ENCODE measurements at places on chromosomes 7 and 10. TPM values are rescaled to one million over a fixed set of nuclear protein-coding genes. Genes with fewer than 3 reads are reported as not detected.

DNA sequence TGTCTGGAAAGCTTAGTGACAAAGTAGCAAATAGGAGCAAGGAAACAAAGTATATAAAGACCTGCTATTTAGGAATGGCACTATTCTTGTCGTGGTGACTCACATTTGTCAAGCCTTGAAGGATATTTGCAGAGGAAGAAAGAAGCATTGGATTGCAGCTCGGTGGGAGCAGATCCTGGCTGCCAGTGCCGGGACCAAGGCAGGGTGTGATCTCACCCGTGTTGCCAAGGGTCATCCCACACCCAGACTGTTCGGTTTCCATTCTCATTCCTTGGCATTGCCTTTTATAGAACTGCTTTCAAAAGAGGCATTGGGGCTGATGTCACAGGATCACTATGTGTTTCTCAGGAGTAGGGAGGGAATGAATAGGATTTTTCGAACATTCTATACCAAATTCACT is 176.2 kb downstream of the GALNT17 start:
- DNase-seq: no peak

DNA sequence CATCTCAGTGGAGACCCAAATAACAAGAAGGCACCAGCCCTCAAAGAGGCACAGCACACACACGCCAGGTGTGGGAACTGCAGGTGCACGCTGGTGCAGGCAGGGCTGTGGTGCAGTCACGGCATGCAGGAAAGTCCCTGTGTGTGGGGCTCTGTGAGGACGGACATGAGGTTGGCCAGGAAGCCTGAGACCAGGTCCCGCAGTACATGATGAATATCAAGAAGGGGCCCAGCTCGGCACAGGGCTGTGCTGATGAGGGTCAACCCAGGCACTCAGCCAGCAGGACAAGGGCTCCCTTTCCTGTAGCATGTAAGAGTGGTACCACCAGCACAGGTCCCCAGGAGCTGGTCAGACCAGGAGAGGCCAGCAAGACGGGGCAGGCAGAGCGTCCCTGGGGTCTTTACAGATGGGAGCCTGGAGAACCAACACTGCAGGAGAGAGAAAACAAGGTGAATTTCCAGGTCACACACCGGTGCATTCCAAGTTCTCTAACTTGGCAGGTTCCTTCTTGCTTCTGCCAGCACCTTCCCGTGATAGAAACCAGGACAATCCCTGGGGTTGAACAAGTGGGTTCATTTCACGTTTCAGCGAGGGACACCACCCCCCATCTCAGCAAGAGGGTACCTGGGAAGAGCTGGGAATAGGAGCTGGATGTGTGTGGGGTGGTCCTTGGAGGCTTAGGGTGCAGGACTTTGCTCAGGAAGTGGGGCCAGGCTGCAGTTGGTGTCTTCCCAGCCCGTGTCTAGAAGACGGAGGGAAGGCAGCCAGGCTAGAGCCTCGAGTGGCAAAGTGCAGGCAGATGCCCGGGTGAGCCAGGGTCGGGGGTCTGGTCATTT is 244.8 kb upstream of the TCERG1L start:
- DNase-seq: no peak

GRCh38 chr10:100238429-100238828 is 9.0 kb upstream of the CHUK start:
- DNase-seq: no peak

DNA sequence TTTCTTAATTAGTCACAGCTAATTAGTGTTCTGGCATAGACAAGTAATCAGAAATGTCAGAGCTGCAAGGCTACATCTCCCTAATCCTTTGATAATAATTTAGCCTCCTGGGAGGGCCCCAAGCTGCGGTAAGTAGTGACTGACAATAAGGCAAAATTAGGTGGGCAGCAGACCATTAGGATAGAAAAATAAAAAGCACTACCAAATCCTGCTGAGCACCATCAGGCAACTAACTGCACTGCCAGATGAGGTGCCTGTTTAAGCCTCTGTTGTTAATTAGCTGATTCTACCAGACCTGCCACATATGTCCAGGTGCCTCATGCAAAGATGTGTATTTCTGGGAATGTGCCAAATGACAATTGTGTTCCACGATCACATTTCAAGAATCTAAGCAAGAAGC is 32.5 kb upstream of the FEZF1 start:
- no peak for DNase-seq

DNA sequence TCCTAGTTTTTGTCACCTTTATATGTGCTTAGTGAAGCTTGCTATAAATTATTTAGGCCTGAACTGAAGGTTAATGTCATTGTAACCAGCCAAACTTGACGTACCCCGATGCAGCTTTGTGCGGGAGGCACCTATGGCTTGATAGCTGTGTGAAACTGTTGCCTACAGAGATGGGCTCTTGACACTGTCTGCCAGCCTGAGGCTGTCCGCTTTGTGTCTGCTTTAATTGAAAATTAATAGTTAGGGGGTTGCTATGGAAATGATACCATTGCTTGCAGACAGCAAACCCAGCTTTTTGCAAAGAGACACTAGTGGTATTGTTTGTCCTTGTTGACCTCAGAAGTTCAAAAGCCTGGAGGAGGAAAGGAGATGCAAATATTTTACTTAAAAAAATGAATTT is 2.1 kb upstream of the FOXP2 start:
- DNase-seq: no peak

GRCh38 chr10:63128443-63128842 is 4.7 kb upstream of the NRBF2 start:
- no peak for DNase-seq

DNA sequence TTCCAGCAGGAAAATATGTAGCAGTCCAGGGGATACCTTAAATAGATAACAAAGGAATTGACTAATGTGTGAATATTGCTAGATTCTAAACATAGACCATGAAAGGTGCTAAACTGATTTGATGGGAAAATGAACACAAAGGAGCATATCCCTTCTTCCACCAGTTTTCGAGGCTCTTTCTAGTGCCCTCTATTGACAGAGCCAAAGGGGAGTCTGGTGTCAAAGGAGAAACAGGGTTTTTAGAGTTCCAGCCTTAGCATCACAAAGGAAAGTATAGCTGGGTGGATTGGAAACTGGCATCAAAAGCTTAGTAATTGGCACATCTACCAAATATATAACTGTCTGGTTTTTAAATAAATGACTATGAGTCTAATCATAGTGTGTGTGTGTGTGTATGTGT is 636.8 kb downstream of the ETV1 start:
- no peak for DNase-seq

- no peak for DNase-seq
These were observed 45.9 kb upstream of the PDLIM1 start for GRCh38 chr10:95336702-95337101.

Gene C10orf143
- 3.6 TPM for total RNA-seq

GRCh38 chr7:25858525-25859411 is 293.2 kb upstream of the NFE2L3 start:
- DNase-seq: no peak

Gene COL26A1
- 44.5 TPM for total RNA-seq

- no peak for DNase-seq
These were observed 103.3 kb upstream of the CHST15 start for GRCh38 chr10:124196659-124197058.

GRCh38 chr10:95767884-95768556 is 12.1 kb downstream of the ENTPD1 start:
- no peak for DNase-seq

Gene GSDME
- total RNA-seq: 25.0 TPM

- no peak for DNase-seq
These were observed 88.5 kb upstream of the ATP6V0A4 start for GRCh38 chr7:138886501-138886917.

DNA sequence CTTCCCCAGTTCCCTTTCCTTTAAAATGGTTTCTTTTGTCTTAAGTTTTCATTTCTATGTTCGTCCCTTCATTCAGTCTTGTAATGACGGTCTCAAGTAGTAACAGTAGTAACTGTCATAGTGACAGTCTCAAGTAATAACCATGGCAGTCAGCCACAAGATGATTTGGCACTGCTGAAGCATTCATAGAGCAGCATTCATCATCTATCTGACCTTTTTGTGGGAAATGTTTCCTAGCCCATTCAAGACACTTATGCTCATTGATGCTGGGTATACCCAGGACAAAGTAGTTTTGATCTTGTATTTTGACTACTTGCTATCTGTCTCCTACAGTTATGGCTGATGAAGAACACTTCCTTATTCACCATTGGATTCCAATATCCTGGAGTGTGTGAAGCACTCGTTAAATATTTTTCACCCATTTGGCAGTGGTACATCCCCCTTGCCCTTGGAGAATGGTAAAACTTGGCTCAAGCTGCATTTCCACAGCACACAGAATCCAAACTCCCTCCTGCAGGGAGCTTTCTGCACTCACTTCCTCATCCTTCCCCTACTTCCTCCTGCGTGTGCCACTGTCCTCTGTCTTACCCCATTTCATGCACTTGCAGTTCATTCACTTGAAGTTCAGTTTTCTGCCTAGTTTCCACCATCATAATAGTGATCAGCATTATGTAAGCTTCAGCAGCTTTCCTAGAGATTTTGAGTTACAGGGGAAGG is 19.0 kb downstream of the GIMAP4 start:
- DNase-seq: no peak

Gene BAMBI
- total RNA-seq: 35.4 TPM

DNA sequence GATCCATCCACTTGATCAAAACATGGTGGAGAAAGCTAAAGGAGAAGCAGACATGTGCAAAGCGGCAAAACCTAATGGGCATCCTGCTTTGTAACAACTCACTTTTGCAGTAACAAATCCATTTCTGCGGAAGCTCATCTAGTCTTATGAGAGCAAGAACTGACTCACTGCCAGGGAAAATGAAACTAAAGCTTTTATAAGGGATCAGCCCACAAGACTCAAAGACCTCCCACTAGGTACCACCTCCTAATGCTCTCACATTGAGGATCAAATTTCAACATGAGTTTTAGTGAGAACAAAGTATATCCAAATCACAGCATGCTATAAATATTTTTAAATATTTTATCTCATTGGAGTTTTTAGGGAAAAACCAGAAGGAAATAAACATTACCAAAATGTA is 120.1 kb upstream of the GNAI1 start:
- no peak for DNase-seq

DNA sequence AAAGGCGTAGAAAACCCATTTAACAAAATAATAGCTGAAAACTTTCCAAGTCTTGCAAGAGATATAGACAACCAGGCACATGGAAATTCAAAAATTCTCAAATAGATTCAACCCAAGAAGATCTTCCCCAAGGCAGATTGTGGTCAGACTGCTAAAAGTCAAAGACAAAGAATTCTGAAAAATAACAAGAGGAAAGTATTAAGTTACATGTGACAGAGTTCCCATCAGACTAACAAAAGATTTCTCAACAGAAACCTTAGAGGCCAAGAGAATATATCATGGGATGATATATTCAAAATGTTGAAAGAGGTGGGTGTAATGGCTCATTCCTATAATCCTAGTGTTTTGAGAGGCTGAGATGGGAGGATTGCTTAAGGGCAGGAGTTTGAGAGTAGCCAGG is 59.8 kb downstream of the TMEM178B start:
- DNase-seq: no peak

GRCh38 chr10:17453373-17454091 is 863 bp downstream of the ST8SIA6 start:
- DNase-seq: peak; percentile 41

DNA sequence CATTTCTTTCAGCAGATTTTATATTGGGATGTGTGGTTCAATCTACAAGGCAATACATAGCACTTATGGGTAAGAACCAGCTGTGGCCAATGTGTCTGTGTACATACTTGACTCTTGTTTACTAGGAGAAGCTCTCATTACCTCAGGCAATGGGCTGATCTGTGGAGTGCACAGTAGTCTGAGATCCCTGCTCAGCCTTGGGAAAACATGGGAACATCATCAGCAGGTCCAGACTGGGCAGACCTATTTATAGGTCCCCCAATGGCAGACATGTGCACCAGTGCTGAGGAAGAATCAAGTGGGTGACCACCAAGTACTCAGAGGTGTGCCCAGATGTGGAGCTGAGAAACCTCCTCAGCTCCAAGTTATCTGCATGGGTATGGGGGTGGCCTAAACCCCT is 349.7 kb downstream of the KIF20B start:
- DNase-seq: no peak

GRCh38 chr7:151590850-151591771 is 71.4 kb upstream of the RHEB start:
- DNase-seq: no peak

Gene VWA2
- 12.1 TPM for total RNA-seq

Gene HABP2
- total RNA-seq: 112 TPM

Gene UNC5B
- total RNA-seq: 3.7 TPM

All from progenitor cell of endocrine pancreas (in vitro differentiated cells).